ENCODE measurements at places on chromosomes 3 and 15.

DNA sequence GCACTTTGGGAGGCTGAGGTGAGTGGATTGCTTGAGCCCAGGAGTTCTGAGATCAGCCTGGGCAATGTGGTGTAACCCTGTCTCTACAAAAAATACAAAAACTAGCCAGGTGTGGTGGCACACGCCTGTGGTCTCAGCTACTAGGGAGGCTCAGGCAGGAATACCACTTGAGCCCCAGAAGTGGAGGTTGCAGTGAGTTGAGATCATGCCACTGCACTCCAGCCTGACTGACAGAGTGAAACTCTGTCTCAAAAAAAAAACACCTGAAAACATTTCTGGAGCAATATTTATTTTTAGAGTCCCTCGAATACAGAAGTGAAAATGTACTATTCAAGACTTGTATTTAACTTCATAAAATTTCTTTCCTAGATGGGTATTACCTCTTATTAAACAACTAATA is 4.6 kb downstream of the SPCS1 start:
- DNase-seq: no peak

DNA sequence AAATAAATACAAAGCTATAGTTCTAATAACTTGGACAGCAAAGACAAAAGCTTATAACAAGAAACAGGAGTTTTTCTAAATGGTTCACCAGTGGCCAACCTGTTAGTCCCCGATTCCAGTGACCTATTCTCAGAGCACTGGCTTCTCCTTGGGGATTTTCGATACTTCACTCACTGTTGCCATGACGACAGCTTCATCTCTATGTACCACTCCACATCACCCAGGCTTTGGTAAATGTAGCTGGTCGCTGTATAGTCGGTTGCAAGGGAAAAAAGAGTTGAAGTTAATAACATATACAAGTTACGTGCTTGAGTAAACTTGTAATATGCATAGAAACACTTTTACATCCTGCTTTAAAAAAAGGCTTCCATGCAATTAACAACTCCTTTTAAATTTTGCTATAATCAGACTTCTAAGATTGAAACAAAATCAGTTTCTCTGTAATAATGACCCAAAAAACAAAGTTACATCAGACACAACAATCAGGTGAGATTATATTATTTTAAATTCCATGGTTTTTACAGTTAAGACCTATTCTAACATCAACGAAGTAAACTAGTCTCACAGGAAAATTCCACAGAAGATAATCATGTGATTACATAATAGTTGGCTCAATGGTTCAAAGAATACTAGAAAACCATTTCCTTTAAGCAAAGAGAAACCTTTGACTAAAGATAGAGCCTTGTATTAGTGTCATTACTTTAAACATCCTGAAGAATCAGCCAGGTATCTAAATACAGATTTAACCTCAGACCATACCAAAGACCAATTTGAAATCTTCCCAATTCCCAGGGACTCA is 2.9 kb downstream of the CCNL1 start:
- peak; percentile 55 for DNase-seq

DNA sequence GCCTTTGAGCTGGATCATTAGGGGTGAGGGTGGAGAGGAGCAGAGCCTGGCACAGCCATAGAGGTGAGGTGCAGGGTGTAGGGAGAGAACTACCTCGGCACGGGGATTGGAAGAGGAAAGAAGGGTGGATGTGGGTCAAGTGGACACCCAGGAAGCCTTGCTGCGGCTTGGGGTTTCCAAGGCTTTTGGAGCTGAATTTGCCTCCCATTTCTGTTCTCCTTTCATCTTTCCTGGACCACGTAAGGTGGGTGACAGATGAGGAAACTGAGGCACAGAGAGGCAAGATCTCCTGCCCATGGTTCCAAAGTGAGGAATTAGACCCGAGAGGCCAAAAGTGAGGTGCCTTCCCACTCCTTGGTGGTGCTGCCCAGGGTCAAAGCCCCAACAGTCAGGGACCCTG is 35.4 kb upstream of the SFMBT1 start:
- no peak for DNase-seq

DNA sequence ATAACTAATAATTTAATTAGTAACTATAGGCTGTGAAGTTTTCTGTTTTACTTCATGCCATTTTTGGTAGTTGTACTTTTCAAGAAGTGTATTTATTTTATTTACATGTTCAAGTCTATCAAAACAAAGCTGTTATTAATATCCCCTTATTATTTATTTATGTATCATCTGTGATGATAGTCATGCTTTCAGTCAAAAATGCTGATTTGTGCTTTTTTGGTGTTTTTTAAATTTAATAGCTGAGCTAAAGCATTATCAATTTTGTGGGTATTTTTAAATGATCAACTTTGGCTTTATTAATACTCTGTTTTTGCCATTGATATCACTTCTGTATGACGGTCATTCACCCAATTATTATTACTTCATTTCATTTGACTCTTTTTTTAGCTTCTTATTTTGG is 1229.2 kb upstream of the CADM2 start:
- DNase-seq: no peak

DNA sequence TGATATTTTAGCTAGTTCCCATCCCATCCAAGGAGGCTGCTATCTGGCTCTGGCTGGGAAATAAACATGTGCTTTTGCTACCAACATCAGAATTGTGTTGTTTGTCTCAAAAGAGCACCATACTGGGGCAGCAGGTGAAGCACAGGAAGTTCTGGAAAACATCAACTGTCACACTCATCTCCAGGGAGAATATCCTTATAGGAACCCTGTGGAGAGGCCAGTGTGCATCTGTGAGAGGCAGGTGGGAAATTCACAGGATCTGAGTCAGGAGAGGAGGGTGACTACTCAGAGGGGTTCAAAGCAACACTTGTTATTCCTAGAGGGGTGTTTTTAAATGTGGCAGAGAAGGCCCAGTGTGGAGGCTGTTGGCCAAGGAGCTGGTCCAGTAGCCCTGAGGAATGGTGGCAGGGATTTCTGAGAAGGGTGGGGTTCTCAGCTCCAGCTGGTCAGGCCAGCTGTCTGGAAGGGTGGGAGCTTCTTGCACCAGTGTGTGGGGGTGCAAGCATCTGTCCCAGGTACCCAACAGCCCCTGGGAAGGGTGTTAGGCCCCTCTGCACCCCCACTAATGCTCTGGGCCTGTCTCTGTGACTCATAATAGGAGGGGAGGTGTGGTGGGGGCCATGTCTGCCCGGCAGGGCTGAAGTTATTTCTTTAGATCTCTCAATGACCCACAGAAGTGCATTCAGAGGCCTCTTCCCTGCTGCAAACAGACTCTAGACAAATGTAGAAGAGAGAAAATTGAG is 28.7 kb downstream of the RPSA start:
- no peak for DNase-seq

DNA sequence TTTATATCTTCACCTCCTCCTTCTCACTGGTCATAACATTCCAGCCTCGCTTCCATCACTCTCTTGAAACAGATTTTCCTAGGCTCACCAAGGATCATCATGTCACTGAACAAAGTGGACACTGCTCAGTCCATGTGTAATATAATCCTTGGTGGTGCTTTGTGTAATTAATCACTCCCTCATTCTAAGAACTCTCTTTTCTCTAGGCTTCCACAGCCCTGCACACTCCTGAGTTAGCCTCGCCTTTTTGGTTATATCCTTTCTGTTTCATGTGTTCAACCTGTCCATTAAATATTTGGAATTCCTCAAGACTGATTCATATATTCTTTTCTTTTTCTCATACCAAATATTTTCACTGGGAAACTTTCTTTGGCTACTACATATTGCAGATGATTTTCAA is 440.8 kb downstream of the PYDC2 start:
- no peak for DNase-seq

- no peak for DNase-seq
Measured at GRCh38 chr3:32901005-32901932, 50.2 kb upstream of the CCR4 start.

DNA sequence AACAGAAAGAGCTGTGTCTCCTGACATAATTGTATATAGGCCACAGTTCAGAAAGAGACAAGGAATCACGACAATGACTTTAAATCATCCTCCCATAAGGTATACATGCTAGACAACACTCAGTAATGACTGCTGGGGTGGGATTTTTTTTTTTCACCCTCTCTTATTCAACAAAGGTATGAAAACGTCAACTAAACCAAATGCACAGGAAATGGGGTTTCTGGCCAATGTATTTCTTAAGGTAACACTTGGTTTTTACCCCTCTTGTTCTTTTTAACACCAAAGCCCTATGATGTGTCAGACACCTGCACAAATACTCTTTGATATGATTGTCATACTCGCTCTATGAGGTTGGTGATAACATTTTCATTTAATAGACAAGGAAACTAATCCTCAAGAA is 78.3 kb downstream of the MCF2L2 start:
- DNase-seq: peak; percentile 45

GRCh38 chr3:101865751-101866509 is 16.6 kb downstream of the NFKBIZ start:
- peak; percentile 30 for DNase-seq

- no peak for DNase-seq
Measured at GRCh38 chr3:105513886-105514285, 147.2 kb downstream of the ALCAM start.

GRCh38 chr3:189567766-189568420 is 63.3 kb upstream of the TP63 start:
- no peak for DNase-seq

Measured in CD4-positive, alpha-beta T cell treated with Interleukin-21 for 1 hour (primary cell).